Retina (tissue), 1 donor: ENCODE measurements at places on chromosomes 5 and 9.

DNA sequence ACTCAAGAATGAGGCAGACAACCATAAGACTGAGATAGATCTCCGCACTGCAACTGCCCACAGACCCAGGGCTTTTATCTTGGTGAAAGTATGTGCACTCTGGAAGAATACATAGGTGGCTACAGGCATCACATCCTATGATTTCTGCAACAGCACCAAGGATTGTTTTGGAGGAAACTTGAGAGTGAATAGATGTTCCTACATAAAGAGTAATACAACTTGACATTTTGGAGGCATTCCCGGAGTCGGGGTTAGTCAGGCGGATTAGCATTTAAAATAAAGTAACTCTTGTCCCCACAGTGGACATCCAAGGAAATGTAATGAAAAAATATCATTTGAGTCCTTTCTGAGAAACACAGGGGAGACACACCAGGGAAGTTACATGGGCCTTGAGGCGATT is 26.7 kb downstream of the TMEM174 start:
- no peak for DNase-seq

DNA sequence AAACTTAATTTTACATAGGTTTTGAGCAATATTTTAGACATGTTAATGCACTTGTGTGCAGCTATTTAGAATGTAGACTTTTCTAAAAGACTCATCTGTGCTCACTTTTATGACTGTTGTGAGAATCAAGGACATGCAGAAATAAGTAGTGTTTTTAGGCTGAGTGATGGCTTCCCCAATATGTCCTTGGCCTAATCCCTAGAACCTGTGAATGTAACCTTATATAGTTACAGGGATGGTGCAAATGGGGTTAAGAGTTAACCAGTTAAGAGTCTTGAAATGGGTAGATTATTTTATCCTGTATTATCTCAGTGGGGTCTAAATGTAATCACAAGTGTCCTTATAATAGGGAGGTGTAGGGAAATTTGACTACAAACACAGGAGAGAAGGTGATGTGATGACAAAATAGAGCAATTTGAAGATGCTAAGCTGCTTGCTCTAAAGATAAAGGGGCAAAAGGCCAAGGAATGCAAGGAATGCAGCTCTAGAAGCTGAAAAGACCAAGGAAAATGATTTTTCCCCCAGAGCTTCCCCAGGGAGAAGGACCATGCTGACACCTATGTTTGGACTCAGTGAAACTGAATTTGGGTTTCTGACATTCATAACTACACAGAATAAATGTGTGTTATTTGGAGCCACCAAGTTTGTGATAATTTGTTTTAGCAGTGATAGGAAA is 298.0 kb upstream of the PAPPA start:
- DNase-seq = no peak

DNA sequence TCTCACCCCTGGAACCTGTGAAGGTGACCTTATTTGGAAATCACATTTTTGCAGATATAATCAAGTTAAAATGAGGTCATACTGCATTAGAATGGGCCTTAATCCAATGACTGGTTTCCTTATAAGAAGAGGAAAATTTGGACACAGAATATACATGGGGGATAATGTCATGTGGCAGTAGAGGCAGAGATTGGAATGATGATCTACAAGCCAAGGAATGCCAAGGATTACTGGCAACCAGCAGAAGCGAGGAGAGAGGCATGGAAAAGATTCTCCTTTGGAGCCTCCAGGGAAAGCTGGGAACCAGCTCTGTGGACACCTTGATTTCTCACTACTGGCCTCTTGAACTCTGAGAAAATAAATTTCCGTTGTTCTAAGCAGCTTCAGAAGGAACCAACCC is 20.2 kb upstream of the CEP78 start:
- DNase-seq = no peak

DNA sequence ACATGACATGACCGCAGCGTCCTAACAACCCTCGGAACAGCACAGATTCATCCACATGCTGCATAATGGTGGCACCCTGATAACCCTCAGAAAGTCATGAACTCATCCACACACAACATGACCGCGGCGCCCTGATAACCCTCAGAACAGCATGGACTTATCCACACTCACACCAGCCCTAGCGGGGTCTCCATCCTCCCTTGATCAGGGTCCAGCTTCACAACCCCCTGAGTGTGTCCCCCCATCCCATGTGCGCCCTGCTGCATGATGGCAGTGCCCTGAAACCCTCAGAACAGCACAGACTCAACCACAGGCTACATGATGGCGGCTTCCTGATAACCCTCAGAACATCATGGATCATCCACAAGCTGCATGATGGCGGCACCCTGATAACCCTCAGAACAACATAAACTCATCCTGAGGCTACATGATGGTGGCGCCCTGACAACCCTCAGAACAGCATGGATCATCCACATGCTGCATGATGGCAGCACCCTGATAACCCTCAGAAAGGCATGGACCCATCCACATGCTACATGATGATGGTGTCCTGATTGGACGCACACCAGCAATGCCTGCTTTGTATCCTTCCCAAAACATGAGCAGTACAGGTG is 28.3 kb downstream of the SLC6A3 start:
- no peak for DNase-seq

- no peak for DNase-seq
Observed at GRCh38 chr5:169426784-169427183, 125.8 kb upstream of the SLIT3 start.

- DNase-seq = no peak
Observed at GRCh38 chr5:133289686-133290367, 238.0 kb downstream of the HSPA4 start.

DNA sequence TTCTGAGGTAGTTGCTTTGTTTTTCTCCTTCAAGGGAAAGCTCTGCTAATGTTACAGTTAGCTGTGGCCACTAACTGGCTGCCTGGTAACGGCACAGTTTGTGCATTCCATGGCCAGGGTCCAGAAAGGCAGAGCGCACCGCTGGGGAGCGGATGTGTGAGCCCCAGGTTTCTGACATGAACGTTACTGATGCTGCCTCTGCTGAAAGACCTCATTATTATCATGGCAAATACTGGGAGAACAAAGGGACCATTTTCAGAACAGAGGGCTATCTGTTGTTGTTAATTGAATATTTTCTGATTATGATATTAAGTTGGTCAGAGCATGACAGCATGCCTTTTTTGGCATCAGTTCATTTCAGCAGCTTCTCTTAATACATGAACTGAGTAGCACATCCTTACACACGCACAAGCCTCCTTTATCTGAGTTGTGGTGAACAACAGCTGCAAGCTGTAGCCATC is 134.1 kb downstream of the NUDT12 start:
- peak; percentile 74 for DNase-seq

DNA sequence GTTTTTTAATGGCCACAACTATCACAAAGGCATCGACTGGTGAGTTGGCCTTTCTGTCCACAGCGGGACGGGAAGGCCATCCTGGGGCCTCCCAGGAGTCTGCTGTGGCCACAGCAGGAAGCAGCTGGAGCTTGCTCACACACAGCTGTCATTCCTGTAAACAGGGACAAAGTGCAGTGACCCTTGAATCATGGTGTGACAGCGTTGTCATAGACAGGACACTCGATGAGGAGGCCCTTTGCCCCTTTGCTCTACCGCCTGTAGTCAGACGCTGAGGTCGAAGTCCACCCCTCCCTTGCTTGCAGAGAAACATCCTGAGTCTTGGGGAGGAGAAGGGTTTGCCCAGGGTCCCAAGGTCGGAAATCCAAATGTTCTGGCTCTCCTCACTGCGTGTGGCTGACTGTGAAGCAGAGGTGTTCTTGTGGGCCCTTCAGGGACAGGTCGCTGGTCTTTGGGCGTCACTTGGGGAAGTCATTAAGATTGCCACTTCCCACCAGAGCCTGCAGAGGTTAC is 35.1 kb downstream of the NDST1 start:
- peak; percentile 28 for DNase-seq

- DNase-seq = peak; percentile 34
Observed at GRCh38 chr5:132228241-132229035, 785 bp upstream of the P4HA2 start.

GRCh38 chr9:86308687-86309086 is 26.3 kb upstream of the ISCA1 start:
- DNase-seq = no peak

DNA sequence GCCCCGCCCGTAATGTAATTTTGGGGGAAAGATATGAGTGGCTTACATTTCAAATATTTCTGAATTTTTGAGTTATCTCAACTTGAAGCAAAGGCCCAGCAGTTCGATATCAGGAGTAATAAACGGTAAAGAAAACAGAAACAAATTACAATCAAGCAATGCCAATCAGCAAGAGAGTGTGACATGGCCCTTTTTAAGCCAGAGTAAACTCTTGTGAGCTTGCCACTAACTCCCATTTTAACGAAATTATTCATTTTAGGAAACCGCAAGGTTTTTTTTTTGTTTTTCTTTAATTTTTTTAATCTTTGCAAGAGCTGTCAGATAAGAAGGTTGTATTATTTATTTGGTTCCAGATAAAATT is 17.6 kb upstream of the CDK7 start:
- DNase-seq = no peak

DNA sequence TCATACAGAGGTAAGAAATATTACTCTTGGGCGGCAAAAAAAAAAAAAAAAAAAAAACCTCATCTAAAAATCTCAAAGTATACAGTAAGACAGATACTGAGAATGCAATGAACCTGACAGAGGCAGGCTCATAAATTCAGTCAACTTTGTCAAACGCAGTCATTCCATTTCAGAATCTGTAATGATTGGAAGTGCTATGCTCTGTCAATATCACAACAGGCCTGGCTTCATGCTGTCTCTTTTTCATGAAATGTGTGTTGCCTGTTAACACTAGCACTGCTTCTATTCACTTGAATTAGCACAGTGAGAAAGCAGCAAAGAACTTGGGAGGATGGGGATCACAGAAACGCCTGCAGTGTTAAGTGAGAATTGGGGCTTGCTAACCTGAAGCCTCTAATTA is 200.3 kb upstream of the EFNA5 start:
- DNase-seq = no peak

- no peak for DNase-seq
Observed at GRCh38 chr9:89360465-89360864, 42.2 kb downstream of the SECISBP2 start.

GRCh38 chr5:58040044-58040443 is 419.8 kb downstream of the PLK2 start:
- no peak for DNase-seq

DNA sequence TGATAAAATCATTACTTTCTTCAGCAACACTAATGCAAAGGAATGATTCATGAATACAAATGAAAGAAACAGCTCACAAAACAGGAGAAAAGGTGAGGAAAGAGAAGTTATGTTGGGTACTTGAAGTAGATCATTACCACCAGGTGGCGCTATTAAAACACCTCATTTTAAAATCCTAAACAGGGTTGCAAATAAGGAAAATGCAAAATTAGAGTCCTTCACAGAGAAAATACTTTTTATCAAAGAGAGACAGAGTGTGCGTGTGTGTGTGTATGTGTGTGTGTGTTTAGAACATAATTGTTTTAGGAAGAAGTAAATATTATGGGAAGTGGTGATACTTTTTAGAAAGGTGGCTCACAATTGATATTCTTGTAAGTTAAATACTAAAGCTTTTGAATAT is 49.5 kb upstream of the CD180 start:
- peak; percentile 65 for DNase-seq

GRCh38 chr9:87160148-87161102 is 213.1 kb upstream of the GAS1 start:
- no peak for DNase-seq

GRCh38 chr5:39309534-39309933 is 54.8 kb downstream of the C9 start:
- no peak for DNase-seq

DNA sequence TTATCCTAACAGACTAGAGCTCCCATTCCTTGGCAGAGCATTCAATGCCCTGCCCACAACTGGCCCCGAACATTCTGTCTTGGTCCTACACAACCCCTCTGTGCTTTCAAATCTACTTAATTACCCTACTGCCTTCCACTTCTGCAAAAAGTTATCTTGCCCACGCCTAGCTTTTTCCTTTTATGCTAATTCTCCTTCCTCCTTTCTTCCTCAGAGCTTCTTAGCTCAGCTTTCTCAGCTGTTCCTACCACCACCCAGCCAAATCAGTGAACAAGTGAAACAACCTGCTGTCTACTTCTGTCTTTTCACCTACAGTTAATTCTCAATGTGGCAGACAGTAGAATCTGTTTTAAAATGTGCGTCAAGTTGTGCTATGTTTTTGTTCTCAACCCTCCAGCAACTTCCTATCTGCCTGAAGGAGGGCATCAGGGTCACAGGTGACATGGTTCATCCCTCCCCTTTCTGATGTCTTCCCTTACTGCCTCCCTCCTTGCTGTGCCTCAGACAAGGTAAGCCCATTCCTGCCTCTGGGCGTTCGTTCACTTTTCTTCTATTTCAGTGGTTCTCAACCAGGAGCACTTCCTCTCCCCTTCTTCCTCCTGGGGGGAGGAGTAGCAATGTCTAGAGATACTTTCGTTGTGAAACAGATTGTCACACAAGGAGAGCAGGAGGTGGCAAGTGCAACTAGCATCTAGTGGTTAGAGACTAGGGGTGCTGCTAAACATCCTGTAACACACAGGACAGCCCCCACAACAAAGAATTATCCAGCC is 1.3 kb upstream of the REEP5 start:
- no peak for DNase-seq

DNA sequence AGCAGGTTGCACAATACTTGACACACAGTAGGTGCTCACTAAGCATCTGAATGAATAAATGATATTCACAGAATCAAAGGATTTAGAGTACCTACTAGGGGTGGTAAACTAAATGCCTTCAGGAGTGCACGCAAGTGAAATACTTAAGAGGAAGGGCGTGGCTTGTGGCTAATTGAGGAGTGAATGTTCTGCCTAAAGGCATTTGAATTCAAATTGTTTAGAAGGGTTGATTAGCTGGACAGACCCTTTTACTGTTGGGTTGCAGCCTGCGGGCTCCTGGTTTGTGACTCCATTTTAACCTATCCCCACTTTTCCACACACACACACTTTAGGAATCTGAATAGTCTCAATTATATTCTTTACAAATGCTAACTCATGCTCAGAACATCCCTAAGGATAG is 63.1 kb downstream of the PPP2R2B start:
- DNase-seq = no peak

DNA sequence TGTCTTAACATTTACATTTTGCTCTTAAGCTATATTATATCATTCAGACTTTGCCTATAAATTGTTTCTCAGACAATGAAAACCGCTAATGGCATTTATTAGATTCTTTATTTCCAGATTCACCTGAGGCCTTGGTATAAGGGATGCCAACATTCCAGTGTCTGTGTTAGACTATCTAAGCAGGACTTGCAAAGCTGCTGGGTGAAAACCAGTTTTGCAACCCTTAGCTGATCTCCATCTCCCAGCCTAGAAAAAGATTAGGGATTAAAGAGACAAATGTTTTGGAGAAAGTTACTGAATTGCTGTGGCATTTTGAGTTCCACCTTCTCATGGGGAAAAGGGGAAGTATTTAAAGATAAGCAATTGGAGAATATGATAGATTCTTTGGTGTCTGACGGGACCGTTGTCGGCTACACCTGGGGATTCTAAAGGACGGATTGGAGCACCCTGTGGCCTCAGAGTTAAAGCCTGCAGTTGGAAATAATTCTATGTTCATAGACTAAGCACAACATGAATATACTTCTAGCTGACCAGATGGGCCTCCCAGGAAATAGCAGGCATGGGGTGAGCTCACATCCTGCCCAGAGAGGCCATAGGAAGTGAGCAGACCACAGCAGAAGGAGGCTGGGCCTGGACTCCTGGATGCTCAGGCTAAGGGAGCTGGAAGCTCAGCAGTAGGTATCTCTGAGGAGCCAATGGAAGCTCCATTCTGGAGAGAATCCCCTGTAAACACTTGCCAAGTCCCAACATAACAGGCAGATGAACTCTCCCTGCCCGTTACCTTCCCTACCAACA is 21.8 kb downstream of the ENTREP1 start:
- DNase-seq = no peak

- DNase-seq = no peak
Observed at GRCh38 chr9:14151451-14151850, 162.5 kb downstream of the NFIB start.
